ENCODE measurements at places on chromosomes 13 and 19.
A peak's percentile ranks its signal among the peaks of the same experiment; 100 is the strongest.

DNA sequence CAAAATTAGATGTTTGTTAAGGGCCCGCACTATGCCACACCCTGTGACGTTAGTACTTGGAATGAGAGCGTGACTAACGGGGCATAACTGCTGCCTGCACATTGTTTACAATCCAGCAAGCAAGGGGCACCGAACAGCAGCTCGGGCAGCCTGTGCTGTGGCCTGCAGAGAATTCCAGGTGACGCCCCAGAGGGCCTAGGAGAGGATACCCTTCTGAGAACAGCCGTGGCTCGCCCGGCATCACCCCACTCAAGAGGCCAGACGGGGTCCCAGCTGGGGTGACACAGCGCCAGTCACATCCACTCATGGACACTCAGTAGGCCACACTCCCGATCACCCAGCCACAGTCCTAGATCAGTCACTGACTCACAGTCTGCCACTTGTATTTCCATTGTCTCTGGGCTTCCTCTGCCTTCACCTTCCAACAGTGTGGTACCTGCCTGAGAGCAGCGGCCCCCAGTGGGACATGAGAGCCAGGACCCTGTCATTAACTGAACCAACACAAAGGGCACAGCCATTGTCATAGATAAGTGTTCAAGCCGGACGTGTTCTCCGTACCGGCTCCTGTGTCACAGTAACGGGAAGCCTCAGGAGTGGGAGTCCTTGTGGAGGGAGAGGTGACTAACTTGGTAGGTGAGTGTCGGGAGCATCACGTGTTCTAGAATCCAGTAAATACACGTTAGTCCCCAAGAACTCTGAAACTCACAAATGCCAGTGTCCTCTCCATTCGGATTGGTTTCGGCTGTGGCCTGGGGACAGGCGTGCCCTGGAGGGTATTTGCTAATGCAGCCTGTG, 7.5 kb downstream of the ZNF331 start:
- DNase-seq: no peak

GRCh38 chr19:30755581-30755980, 383.4 kb downstream of the ZNF536 start:
- no peak for DNase-seq

- DNase-seq: no peak
Measured at GRCh38 chr19:42042455-42043170, 27.4 kb downstream of the GRIK5 start.

DNA sequence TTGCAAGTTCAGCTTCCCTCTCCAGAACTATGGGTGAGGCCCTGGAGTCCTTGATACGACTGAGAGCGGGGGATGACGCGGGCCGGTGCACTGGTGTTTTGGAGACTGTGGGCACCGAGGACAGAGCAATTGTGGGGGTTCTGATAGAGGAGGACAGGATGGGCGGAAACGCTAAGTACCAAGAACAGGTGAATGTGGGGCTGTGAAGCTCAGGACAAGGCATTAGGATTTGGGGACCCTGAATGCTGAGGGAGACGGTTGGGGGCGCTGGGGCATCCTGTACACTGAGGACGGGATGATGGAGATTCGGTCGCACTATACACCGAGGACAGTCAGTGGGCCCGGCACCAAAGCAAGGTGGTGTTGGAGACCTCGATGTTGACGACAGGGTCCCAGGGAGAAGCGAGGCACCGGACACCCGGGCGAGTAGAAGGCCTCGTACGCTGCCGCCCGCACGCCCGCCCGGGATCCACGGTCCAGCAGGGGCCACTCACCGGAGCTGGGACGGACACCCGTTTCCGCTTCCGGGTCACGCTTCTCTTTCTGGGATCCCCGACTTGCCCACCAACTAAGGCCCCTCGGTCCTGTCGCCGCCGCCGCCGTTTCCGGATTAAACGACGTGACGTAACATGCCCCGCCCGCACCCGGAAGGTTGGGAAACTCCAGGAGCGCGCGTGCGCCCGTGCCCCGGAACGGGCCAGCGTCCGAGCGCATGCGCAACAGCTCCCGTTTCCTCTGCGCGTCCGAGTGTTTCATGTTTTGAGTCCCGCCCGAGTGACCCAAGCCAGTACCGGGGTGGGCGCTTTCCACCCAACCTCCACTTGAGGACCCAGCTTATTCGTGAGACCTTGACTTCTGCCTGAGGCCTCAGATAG, at the start of gene CHMP2A:
Gene CHMP2A (minus strand): TSS at position 612 of the 875 bp plus-strand sequence. CDS start 893 bp downstream, outside the sequence.
- DNase-seq: peak; percentile 99

- DNase-seq: no peak
Measured at GRCh38 chr19:31952693-31953092, 392.7 kb upstream of the ZNF507 start.

- DNase-seq: peak; percentile 21
Measured at GRCh38 chr19:3868770-3869456, at the start of gene ZFR2. TSS of gene ZFR2 (minus strand) at chr19:3869038. CDS start at chr19:3869017, 21 bp downstream.

DNA sequence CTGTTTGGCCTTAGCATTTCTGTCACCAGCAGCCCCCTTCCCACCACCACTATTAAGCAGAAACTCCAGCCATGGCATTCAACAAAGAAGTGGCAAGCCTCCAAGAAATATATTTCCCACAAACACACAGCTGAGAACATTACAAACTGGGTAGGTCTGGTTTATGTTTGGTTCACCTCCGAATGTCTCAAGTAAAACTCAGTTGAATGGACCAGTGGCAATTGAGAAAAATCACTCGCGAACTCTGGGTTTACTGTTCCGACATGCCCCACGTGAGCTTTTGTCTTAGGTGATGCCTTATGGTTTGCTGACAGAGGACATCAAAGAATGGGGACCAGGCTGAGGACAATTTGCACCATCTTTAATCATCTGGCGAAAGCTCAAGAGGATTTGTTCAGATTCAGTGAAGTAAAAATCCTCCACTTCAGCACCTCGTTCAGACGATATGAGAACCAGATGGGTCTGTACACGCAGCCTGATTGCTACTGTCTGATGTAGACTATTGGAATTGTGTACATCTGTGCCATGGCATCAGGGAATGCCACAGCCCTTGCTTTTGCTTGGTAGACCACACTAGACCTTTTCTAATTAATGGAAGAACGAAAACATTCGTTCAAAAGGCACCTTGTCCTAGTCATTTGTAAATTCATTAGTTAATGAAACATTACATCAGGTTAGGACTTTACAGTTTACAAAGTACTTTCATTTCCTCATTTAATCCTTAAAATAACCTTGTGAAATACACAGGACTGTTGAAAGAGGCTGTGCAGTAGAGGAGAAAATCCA, 59.4 kb downstream of the SLC10A2 start:
- no peak for DNase-seq

GRCh38 chr19:8363803-8364771, at the start of gene ANGPTL4:
TSS of gene ANGPTL4 (plus strand) at chr19:8364155. CDS start at chr19:8364322, 167 bp downstream.
- peak; percentile 52 for DNase-seq

DNA sequence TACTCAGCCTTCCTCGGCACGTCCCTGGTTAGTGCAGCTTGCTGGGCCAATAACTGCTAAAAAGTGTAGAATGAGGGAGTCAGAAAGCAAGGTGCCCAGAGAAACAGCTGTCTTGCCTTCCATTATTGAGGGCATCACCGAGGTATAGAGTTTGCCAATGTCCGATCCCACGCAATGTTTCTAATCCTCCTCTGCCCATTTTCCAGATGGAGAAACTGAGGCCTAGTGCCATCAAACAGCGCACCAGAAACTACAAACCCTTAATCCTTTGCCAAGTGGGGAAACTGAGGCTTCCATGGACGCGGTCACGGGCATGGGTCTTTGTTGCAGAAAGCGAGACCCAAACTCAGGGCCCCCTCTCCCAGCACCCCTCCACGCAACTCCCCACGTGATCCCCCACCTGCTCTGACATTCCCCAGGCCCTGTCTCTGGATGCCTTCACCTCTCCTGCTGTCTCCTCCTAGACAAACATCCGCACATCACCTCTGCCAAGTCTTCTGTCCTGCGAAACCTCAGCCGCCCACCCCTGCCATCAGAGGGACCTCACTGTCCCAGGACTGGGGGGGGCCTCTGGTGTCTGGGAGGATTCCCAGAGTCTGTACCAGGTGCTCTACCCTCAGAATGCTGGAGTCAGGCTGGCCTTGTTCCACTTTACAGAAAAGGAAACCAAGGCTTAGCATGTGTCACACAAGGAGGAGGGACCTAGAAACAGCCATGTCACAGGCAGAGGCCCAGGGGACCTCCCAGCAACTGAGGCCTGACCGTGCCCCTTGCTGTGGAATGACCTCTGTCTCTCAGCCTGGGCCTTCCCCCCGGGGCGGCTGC, 930 bp upstream of the PDE4C start:
- no peak for DNase-seq

- DNase-seq: no peak
Measured at GRCh38 chr13:52446265-52446664, 4.2 kb downstream of the VPS36 start.

DNA sequence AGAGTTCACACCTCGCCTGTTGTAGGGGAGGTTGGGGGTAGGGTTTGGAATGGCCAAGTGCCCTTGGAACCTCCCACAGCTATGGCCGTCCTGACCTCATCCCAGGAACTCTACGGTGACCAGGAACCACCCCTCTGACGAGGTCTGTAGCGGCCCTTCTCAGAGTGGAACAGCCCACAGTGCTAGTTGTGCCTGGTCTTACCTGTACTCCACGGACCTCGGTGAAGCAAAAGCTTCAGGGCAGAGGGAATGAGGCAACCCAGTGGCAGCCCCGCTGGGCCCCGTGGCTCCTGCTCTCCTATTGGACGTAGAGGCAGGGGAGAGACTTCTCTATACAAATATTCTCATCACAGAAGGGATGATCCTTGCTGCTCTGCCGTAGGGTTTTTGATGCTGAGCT, 7.1 kb downstream of the TSSK6 start:
- DNase-seq: no peak

- DNase-seq: no peak
Measured at GRCh38 chr19:6233056-6233826, 46.5 kb downstream of the MLLT1 start.

- DNase-seq: no peak
Measured at GRCh38 chr13:27233964-27234363, 17.4 kb upstream of the RPL21 start.

- no peak for DNase-seq
Measured at GRCh38 chr13:57632276-57633140, 964 bp downstream of the PCDH17 start.

DNA sequence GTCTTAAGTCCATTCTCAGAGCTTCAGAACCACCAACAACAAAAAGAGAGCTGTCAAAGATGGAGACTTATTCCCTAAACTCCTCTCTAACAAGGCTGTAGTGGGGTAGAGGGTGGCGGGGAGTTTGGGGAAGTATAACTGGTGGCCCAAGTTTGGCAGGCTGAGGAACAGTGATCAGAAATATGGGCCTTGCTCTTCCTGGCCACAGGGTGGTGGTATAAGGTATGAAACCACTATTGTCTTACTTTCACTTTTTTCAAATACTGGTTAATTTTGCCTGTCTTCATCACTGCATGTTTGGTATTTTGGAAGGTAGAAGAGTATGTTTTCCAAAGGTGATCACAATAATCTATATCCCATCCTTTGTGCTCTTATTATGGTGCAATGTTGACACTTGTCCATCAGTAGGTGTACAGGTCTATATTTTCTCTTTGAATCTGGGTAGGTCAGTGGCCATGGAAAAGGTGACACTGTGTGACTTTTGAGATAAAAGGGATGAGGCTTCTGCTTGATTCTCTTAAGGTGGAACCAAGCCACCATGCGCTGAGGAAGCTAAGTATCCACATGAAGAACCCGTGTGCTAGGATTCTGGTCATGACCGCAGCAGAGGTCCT, 23.2 kb upstream of the GPC5 start:
- peak; percentile 29 for DNase-seq

GRCh38 chr19:41866284-41866683, 6.2 kb downstream of the RPS19 start:
- DNase-seq: no peak

DNA sequence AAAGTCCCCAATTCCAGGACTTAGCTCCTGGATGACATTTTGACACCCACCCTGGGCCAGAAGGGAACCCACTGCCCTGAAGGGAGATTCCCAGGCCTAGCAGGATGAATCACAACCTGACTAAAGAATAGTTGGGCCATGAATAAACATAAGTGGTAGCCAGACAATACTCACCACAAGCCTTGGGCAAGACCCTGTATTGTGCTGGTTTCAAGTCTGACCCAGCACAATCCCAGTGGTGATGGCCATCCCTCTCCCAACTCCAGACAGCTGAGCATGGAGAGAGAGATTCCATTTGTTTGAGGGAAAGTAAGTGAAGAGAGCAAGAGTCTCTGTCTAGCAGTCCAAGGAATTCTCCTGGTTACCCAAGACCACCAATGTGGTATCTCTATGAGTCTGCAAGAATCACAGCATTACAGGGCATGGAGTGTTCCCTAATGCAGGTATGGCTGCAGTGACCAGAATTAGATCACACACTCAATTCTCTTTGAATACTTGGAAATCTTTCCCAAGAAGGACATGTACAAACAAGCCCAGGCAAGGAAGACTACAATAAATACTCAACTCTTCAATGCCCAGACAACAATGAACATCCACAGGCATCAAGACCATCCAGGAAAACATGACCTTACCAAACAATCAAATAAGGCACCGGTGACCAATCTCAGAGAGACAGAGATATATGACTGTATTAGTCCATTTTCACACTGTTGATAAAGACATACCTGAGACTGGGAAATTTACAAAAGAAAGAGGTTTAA, 158.0 kb downstream of the VWA8 start:
- no peak for DNase-seq

DNA sequence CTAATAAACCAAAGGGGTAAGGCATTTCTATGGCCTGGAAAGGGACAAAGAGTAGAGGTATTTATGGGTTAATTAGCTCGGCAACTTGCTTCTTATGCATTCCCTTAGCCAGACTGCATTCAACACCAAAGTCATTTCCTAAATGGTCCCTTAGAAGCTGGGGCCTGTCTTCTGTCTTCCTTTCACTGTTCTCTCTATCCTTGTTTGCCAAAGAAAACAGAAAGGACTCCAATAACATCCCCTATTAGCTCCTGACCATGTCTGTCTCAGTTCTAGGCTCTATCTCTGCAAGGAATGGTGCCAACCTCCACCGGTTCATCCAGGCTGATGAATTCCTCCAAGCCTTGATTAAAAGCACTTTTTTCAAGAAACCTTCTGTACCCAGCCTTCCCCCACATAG, 123.5 kb downstream of the KCTD12 start:
- DNase-seq: no peak

DNA sequence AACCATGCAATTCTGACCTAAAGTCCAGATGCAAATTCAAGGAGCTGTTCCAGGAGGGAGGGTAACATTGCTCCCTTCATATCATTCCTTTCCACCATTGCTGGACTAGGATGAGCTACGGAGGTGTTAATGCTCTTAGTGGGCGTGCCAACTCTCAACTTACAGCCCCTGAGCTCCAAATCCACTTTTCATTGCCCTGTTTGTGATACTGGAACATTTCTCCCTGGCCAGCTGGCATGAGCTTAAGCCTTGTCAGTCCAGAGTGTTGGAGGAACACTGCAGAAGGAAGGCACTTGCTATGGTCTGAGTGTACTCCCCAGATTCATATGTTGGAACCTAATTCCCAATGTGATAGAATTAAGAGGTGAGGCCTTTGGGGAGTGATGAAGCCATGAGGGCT, 70.4 kb upstream of the FARP1 start:
- no peak for DNase-seq

- DNase-seq: no peak
Measured at GRCh38 chr13:23608138-23608537, 37.9 kb downstream of the TNFRSF19 start.
